ENCODE measurements at places on chromosomes 3 and 15.

GRCh38 chr3:32414522-32415202 lies 23.0 kb downstream of the CMTM7 start:
- no peak for DNase-seq

GRCh38 chr15:80991421-80991820 lies 1.8 kb upstream of the MESD start:
- no peak for DNase-seq

- DNase-seq: no peak
These were observed 20.9 kb downstream of the MRAS start for GRCh38 chr3:138369151-138369900.

- DNase-seq: no peak
These were observed 23.4 kb downstream of the GOLIM4 start for GRCh38 chr3:168072323-168072650.

DNA sequence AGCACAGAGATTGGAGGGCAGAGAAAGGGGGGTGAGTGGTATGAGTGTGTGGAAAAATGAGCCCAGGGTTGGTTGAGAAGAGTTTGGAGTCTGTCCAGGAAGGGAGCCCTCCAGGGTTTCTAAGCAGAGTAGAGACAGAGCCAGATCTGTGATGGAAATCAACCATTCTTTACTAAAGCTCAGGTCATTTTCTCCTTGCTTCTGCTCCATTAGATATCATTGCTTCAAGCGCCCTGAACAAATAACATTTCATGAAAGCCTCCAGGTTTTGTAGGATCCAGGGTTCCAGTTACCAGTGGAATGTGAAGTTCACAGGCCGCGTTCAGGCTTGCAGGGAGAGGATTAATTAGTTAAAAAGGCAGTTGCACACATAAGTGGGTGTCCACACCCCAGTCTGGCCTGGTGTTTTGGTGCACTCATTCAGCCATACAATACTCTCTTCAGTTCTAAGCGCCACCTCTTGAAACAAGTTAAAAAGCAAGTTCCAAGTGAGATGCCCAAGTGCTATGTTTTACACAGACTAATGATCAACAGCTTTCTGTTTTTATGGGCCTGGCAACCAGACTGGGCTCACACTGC lies 16.4 kb upstream of the BOC start:
- peak; percentile 41 for DNase-seq
